Sciatic nerve (tissue), 2 donors: ENCODE measurements at places on chromosomes 2 and 18.

GRCh38 chr2:57562495-57562894, 484.1 kb upstream of the VRK2 start:
- DNase-seq: no peak

- DNase-seq: no peak
These were observed 21.9 kb downstream of the SLC40A1 start for GRCh38 chr2:189558516-189559272.

- DNase-seq: no peak
These were observed 880.0 kb downstream of the LRRTM4 start for GRCh38 chr2:76642129-76642528.

- DNase-seq: no peak
These were observed 6.0 kb downstream of the LINC00305 start for GRCh38 chr18:64142904-64143303.

DNA sequence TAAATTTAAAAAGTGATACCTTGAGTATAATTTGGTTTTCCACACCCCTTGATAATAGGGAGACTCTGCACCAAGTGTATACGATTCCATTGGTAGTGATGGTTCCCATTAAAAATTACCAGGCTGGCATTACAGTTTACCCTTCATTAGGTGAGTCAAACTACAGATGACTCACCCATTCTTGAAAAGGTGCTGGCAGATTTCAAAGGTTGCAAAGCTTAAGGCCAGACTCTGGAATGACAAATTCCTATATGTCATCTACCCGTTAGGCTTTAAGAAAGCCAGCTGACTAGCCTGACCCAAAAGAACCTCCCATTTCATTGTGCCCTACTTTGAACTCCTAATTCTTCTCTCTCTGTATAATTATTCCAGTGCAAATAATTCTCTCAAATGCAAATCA, 124.4 kb downstream of the LRRTM4 start:
- DNase-seq: no peak

DNA sequence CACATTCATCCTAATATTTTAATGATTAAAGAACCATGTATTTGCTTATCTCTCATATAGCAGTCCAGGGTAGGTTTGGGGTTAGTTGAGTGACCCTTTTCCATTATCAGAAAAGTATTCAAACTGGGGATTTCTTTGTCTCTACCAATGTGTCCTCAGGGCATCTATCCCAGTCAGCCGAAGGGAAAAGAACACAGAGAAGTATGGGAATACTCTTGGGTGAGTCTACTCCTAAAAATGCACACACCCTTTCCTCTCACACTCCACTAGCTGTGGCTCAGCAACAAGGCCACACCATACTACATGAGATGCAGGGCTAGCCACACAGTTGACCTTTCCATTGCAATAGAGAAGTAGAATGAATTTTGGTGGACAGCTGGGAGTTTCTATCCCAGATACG, 114.3 kb downstream of the NXPH2 start:
- no peak for DNase-seq

GRCh38 chr2:20984408-20984807, 59.5 kb downstream of the APOB start:
- no peak for DNase-seq

DNA sequence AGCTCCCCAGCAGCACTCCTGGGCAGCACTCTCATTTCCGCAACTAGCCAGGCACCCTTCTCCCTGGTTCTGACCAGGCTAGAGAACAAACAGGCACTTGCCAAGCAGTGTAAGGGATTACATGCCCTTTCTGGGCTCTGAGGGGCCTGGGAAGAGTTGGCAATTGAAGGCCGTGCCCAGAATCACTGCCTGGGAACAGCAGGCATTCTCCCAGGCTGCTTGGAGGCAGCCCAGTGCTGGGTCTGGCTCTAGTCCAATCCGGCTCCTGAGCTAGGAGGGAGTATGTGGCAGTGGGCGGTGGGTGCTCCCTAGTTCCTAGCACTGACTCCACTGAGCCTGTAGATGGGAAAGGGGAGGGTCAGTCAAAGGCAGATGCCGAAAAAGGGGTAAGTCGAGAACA, 34.1 kb upstream of the SP3 start:
- no peak for DNase-seq

GRCh38 chr2:171652416-171652785, 34.9 kb upstream of the DYNC1I2 start:
- DNase-seq: no peak

DNA sequence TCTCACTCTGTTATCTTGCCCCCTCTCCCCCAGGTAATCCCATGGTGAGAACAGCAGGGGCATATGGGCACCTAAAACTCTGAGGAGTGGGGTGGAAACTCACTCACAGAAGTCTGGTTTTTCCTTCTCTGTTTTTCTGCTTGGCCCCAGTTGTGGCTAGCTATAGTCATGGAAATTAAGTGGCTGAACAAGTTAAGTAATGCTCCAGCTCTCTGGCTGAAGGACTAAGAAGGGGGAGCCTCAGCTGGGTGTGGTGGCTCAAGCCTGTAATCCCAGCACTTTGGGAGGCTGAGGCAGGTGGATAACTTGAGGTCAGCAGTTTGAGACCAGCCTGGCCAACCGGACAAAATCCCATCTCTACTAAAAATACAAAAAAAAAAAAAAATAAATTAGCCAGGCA, 261.0 kb downstream of the TPGS2 start:
- DNase-seq: no peak

GRCh38 chr2:116952254-116952653, 862.2 kb upstream of the DDX18 start:
- no peak for DNase-seq

GRCh38 chr2:217555081-217555876, 447.5 kb downstream of the TNS1 start:
- no peak for DNase-seq

- DNase-seq: no peak
These were observed 34.6 kb downstream of the EML4 start for GRCh38 chr2:42203792-42204191.

DNA sequence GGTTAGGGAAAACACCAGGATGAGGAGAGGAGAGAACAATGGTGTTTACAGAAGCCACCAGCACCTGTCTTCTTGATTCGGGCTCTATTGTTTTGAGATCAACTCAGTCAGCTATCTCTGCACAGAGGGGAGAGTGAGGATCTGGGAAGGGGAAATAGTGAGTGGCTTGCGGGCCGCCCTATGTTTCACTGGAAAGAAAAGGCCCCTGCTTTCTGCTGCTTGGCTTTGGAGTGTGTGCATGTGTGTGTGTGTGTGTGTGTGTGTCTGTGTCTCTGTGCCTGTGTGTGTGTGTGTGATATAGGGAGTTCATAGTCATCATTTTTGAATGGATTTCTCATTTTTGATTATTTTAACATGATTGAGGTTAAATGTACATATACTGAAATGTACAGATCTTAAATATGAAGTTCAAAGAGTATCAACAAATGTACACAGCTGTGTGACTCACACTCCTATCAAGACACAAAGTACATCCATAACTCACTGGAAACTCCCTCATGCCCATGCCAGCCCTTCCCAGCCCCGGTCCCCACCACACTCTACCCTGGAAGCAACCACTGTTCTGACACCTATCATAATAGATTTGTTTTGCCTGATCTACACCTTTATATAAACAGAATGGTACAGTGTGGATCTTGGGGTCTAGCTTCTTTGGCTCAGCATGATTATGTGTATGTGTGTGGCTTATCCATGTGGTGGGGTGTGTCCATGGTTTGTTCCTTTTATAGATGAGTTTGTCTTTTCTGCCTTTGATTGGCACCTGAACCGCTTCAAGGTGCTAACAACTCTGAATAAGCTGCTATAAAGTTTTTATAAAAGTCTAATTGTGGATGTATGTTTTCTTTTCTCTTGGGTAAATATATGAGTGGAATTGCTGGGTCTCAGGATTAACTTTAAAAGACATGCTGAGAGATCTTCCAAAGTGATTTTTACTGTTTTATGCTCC, 258.3 kb downstream of the SETBP1 start:
- DNase-seq: no peak

DNA sequence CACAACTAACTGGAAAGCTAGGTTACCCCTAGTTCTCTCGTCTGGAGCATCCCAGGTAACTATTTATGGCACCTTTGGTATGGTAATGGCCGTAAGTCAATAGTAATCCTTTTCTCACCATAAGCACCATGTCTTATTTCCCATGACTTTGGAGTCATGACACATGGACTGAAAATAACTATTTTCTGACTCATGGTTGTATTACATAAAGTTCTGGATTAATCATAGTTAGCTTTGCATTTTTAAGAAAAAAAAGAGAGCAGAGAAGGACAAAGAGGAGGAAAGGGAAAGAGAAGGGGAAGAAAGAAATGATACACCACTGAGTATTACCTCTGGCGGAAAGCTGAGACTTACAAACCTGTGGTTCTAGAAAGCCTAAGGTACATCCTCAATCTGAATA, 99.3 kb downstream of the BIN1 start:
- no peak for DNase-seq

DNA sequence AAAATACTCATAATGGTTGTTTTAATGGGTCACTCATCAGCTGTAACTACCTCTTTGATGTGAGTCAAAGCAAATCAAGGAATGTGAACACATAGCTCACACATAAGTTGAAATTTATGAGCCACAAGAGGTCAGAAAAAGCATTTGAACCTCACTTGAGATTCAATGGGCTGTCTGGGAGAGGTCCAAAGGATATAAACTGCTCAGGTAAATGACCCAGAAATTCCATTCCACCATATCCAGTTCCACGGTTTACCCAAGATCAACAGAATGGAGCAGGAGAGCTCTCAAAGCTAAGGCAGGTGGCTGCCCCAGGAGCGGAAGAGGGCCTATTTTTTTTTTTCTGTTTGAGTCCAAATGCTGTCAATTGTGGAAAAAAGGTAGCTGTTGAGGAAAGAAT, 464.1 kb downstream of the TNS1 start:
- DNase-seq: no peak

- DNase-seq: no peak
These were observed 274.0 kb upstream of the FIGN start for GRCh38 chr2:164009756-164010337.

DNA sequence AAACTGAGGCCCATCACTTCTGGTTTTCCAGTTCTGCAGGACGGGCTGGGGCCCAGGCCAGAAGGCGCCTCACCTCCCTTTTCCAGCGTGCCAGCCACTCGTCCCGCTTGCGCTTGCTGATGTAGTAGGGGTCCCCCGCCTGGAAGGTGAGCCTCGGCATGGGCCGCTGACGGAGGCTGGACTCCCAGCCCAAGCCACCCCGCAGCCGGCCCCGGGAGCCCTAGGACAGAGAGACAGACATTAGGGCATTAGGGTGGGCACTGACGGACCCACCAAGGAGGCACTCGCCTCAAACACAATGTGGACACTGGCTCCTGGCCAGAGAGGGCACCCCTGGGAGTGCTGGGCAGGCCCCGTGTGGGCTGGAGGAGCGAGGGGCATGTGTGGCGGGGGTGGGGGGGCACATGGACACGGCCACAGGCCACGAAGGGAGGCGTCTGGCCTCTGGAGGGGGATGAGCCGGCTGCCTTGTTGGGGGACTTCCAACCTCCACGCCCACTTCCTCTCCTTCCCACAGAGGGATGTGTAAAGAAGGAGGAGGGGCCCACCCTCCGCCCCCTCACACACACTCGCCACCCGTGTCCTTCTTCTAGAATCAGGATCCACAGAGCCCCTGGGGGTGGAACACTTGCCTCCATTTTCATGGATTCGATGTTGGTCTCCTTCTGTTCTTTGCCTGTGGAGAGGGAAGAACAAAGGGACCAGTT, 66.7 kb downstream of the DNMT3A start:
- no peak for DNase-seq

DNA sequence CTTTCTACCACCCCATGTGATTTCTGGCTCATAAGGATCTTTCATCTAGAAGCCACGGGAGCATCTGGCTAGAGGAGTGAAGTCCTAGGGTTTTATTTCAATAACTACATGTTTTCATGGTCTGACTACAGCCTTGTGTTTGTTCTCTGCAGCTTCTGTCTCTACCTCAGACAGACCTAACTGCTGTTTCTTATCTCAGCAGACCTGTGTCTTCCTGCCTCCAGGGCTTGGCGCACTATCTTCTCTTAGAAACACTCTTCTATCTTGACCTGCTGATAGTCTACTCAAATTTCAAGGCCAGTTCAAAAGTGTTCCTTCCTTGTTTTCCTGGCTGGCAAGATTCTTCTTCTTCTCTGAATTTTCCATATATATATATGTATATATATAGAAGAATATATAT, 11.0 kb upstream of the TRIB2 start:
- DNase-seq: no peak

GRCh38 chr18:31555971-31556747, 35.5 kb upstream of the TTR start:
- DNase-seq: no peak

- DNase-seq: no peak
These were observed 97.0 kb upstream of the SALL3 start for GRCh38 chr18:78882585-78882984.

DNA sequence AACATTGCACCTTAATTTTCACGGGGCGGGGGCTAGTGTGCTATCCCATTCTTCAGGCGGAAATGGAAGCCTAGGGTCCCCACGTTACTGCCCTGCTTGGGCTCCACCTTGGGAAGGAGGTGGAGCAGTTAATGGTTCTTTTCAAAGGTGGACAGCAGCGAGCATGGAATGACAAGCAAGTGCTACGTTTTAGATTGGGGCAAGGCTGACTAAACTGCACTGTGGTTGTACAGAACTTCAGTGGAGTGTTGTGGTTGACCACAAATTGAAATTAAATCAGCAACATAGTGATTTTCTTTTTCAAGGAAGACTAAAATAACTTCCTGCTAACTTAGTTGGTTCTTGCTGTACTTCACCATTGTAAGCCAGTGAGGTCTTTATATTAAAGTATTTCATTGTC, 47.0 kb downstream of the CHRNA1 start:
- no peak for DNase-seq

DNA sequence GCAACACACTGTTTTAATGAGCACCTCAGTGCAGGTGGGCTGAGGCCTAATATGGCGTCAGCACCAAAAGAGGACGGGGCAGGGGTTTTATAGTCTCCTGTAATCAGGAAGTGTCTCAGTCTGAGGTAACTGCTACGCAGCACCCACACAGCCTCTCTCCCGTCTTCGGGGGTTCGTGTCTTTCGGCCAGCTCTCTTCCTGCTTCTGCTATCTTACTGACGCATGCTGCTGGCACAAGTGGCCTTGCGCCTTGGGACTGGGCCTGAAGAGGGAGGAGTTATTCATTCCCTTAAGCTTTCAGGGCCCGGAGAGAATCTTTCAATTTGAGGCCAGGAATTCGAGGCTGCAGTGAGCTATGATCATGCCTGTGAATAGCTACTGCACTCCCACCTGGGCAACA, 14.5 kb upstream of the PAPOLG start:
- DNase-seq: no peak
